ENCODE measurements at places on chromosomes 11 and 22. TPM values are rescaled to one million over a fixed set of nuclear protein-coding genes. Genes with fewer than 3 reads are reported as not detected.

- no peak for DNase-seq
Measured at GRCh38 chr11:117513666-117514065, 186.0 kb downstream of the CEP164 start.

Gene CEP126
- total RNA-seq, result 14.7 TPM

- no peak for DNase-seq
Measured at GRCh38 chr11:593347-593746, 17.1 kb downstream of the PHRF1 start.

DNA sequence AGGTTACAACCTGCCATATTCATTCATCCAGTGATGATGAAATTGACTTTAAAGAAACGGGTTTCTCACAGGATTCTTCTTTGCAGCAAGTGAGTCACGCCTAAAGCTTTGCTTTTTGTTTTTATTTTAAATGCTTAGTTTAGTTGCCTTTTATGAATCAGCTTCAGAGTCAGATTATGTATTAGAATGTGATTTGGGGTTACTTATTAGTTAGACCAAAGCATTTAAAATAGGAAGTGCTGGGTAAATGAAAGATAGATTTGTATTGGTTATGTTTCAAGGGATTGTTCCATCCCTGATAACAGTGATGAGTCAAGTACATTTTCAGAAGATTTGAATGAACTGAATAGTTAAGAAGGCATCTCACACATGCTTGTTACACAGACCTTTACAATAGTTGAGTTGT, 101.3 kb upstream of the GAL start:
- no peak for DNase-seq

Gene TMEM135
- 38.3 TPM for total RNA-seq

DNA sequence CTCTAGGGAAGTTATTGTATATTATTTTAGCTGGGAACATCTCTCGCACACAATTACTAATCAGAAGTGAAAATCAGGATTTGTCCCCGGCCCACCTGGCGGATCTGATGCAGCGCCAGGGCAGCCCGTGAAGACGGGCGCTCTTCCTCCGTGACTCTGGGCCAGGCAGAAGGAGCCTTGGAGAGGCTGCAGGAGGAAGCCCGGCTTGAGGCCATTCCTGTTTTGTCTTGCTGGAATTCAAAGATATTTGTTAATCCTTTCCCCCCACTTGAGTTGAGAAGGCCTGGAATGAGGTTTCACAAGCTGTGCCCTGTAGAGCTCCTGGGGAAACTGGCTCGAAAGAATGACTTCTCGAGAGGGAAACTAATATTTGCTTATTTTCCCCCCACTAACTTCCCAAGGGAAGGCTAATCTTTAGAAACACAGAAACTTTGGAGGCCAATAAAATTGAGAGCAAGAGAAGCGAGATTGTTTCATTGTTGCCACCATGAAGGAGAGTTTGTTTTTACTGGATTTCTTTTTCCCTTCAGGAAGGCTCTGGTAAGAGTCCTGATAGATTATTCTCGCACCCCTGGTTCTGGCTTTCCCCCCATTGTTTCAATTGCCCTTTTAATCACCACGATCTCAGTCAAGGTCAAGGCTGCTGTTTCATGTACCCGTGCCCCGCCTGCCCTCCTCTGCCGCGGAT, 92.8 kb upstream of the SEPTIN5 start:
- DNase-seq, result peak; percentile 33

Gene APOA5
- not detected for total RNA-seq

DNA sequence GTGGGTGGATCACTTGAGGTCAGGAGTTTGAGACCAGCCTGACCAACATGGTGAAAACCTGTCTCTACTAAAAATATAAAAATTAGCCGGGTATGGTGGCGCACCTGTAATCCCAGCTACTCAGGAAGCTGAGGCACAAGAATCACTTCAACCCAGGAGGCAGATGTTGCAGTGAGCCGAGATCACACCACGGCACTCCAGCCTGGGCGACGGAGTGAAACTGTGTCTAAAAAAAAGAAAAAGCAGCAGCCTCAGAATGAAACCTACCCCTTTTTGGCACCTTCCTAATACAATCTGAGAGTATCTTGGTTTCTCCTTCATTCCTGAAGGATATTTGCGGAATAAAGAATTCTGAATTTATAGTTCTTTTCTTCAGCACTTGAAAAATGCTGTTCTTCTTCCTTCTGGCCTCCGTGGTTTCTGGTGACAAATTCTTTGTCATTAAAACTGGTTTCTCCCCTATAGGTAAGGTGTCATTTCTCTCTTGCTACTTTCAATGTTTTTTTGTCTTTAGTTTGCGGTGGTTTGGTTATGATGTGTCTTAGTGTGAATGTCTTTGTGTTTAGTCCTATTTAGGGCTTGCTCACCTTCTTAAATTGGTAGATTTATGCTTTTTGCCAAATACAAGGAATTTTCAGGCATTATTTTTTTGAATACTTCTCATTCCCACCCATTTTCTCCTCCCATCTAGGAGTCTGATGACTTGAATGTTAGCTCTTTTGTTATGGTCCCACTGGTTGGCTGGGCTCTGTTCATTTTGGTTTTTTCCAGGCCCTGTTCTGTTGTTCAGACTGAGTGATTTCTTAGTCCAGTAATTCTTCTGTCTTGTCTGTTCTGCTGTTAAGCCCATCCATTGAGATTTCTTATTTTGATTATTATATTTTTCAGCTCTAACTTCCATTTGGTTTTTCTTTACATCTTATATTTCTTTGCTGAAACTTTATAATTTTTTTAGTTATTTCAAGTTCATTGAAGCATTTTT, 15.4 kb downstream of the ASRGL1 start:
- no peak for DNase-seq

DNA sequence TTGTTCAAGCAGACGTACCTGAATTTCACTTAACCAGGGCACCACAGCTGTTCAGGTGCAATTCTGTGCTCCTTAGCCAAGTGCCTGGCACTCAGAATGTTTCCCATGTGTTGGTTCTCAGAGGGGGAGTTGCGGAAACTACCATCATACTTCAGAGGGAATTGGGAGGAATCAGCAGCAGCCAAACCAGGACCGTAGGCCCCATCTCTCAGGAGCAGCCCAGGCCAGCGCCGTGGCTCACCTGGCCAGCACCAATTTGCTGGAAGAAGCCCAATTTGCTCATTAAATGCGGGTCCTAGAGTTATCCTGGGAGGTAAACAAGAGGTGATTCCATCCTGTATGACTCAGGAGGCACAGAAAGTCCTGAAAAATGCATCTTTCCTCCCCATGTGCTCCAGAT, 435.4 kb downstream of the BRD1 start:
- peak; percentile 12 for DNase-seq

Gene OR5P2
- 6.6 TPM for total RNA-seq

DNA sequence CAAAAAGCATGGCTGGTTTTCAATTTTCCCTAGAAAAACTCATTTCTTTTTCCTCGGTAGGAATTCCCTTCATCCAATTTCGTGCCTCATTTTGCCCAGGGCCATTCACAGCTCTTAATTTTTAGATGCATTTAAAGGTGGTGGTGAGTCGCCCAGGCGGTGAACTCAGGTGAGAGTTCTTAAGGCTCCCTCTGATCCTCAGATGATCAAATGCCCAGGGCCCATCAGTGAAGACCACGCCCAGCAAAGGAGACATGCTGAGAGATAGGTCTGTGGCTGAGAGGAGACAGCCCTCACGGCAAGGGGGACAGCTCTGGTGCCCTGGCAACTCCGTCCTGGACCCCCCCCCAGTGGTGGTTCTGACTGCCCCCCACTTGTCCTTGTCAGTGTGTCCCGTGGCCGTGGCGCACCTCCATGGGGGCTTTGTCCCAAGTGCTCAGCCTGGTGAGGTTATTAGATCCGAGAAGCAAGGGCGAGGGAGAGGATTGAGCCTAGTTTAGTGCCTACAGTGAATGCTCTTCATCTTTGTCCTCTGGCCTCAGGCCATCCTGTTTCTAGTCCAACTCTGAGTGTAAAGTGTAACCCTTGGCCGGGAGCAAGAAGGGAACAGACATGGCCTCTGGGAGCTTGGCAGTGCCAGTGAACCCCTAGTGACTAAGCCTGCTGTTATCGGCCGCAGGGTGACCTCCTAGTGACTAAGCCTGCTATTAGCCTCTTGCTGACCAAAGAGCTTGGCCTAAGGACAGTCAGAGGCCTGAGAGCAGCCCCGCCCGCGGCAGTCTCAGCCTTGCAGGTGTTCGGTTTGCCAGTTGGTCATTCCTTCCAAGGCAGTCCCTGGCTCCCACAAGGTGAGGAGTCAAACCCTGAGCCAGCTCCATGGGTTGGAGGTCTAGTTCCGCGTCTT, 83.5 kb downstream of the CTTN start:
- no peak for DNase-seq
